ENCODE measurements at places on chromosomes 11 and 22.

DNA sequence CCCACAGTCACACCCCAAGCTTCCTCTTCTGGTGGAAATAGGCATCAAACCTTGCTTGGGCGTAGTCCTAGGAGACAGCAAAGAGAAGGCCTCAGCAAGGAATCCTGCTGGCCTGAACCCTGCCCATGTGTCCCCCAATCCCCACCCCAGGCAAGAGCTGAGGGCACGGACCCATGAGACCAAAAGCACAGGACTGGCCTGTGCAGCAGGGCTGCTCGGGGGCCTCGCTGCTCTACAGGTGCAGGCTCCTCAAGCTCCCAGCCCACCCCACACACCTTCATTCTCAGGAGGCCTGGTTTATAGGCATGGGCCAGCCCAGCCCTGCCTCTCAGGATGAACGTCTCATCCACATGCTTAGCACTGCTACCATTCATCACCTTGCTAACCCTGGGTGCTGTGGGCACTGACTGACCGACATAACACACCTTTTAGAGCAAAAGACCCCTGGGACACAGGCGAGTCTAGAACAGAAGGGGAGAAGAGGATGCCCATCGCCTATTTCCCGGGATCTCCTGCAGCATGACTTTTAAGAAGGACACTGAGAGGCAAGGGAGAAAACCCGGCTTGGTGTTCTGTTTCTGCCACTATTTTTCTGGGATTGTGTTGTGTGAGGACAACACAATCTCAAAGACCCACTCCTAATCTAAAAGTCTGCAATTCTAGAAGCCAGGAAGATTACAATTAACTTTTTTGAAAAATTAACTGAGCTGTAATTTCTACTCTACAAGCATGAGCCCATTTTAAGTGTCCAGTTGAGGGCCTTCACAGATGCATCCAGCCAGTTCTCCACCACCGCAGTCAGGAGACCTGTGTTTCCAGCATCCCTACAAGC lies 15.4 kb downstream of the TCIRG1 start:
- no peak for DNase-seq

DNA sequence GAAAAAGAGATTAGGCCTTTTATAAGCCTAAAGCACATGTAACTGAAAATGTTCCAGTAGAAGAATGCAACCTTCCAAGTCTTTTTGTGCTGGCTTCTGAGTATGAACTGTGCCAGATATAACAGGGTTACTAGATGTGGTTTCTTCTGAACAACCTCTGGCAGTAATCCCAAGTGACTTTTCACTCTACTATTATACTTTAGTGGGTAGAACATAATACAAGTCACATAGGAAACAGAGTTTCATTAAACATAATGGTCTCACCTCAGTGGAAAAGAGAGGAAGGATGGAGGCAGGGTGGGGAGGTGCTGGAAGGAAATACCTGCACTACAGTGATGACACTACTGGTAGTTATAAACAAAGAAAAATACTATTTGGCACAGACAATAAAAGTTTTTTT lies 81.3 kb downstream of the PHF21A start:
- no peak for DNase-seq

- no peak for DNase-seq
These were observed 209.1 kb downstream of the KIRREL3 start for GRCh38 chr11:126791446-126791845.

DNA sequence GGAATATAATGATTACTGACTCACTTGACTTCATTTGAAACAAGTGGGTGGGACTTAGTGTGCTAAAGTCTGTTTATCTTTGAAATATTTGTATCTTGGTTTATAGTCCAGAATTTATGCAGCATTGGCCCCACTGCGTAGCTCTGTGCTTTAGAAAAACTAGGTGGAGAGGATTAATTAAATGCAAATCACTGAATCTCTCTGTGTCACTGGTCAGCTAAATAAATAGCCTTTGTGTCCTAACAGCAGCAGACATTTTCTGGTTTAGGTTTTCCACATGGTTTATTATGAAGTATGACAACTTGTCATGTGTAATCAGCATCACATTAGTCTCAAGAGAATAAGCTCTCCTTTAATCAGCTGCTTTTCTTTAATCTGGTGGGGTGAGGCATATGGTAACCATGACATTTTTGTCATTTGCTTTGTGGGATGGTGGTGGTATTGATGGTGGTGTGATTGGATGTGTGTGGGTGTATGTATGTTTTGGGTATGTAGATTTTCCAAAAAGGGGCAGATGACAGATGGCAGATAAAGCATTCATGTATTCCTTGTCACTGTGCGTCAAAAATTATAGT lies 33.9 kb downstream of the BCL2L13 start:
- DNase-seq, result no peak

DNA sequence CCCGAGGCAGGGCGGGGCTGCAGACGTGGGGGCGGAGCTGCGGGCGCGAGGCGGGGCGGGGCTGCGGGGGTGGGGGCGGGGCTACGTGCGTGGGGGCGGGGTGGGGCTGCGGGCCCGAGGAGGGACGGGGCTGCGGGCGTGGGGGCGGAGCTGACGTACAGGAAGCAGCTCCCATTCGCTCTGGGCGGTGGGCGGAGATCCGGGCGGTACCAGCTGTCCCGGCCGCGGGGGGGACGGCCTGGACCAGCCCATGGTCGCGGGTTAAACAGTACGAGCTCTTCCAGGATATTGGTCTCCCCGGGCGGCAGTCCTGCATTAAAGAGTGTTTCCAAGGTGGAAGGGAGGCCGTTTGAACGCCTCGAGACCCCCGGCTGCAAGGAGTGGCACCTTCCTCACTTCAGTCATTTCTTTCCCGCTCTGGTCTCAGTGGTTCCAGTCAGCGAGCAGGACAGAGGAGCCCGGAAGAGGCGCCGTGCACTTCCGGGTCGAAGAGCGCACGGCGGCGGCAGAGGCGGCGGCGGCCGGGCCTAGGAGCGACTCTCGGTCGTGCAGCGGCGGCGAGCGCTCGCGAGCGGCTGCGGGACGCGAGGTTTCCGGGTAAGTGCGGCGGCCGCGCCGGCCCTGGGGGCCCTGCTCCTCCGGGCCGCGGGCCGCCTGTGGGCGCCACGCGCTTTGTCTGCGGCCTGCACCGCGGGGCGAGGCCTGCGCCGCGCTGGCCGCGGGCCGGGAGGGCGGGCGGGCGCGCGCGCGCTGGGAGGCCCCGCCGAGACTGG lies at the start of gene PHRF1:
PHRF1 (plus strand) TSS at position 475 of the 773 bp plus-strand sequence. CDS start 5,043 bp downstream, outside the sequence.
- peak; percentile 93 for DNase-seq

Measured in activated T-cell treated with anti-CD3 and anti-CD28 coated beads for 4 hours (primary cell).